ENCODE measurements at places on chromosomes 12 and 14.

GRCh38 chr14:75568791-75569190 lies 9.6 kb upstream of the FLVCR2 start:
- peak; percentile 66 for DNase-seq

GRCh38 chr12:103882861-103883596 lies 42.0 kb upstream of the NT5DC3 start:
- no peak for DNase-seq

DNA sequence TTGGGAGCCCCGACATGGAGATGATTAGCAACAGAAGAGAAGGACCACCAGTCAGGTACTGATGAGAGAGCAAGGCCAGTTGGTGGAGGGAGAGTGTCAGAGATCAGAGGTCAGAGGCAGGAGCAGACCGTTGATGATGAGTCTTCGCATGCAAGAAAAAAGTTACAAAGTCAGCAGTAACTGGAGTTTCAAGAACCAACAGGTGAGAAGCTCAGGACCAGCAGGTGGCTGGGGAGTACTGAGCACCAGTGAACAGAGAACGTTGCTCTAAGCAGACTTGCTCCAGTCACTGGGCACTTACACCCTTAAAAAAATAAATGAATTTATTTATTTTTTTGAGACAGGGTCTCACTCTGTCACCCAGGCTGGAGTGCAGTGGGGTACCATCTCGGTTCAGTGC lies 44.5 kb upstream of the KCNA1 start:
- no peak for DNase-seq

DNA sequence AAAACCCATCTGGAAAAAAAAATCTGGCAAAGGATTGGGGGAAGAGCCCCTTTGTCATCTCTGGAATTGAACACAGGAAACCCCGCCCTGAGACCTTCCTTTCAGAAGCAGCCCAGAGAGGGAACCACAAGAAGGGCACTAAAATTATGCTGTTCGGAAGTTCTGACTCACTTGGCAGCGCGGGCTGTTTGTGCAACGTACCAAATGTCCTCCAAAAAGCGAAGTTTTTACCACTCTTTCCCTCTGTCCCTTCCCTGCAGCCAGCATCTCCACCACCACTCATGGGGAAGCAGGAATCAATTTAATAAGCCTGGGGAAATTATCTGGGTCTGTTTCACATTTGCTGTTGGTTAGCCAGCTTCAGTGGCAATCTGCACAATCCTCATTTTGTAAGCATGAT lies 3.2 kb upstream of the SYNE3 start:
- DNase-seq: peak; percentile 74

GRCh38 chr14:79834868-79835267 lies 376.4 kb downstream of the DIO2 start:
- DNase-seq: no peak

DNA sequence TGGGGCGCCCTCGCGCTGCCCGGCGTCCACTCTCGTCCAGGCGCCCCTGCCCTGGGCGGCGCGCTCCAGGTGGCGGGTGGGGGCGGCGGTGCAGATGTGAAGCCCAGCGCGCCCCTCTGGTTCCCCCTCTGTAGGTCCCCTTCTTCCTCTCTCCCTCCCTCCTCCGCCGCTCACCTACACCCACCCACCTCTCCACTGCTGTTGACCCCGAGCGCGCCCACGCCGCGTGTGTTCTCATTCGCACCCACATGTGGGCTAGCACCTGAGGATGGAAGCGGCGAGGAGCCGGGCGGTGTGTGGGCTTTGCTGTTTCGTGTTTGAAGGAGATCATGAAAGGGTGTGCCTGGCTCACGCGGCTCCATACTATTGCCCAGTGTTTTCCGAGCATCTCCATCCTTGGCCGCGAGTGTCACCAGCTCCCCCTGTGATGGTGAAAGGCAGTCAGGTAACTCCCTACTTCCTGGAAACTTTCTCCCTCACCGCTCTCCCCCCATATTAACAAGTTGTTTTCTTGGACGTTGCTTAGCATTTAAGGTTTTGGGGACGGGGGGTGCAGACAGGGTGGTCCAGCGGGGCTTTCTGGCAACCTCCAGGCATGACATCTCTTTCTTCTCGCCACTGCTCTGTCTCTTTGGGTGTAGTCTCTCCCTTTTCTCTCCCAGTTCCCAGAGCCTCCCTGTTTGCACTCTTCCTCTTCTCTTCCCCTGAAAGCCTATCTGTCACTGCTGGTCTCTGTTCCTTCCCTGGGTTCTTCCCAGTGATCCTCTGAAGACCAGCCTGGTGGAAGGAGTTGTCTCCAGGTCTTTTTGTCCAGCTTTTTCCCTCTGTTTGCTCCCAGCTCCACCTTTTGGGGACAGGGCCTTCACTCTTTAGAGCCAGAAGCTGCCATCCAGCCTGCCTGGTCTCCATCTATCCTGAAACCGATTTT lies 1.6 kb downstream of the CACNA1C start:
- DNase-seq: no peak

GRCh38 chr12:71594214-71594948 lies 69.3 kb downstream of the ZFC3H1 start:
- no peak for DNase-seq

- DNase-seq: no peak
These were observed 215.5 kb downstream of the PIK3C2G start for GRCh38 chr12:18476861-18477260.

DNA sequence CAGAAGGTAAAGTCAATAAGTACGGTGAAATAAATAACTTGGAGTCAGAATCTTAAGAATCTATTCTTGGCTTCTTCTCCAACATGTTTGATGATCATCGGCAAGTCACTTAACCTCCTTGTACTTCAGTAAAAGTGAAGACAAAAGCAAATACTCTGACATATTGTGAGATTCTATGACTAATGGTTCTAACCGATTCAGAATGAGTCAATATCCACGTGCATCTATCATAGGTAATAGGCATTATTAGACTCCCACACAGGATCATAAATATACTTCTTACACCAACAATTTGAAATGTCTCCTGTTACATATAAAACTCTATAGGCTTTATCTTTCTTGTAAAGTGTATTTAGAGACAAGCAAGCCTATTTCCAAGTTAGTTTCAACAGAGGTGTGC lies 144.4 kb upstream of the ATXN7L3B start:
- DNase-seq: no peak

- no peak for DNase-seq
These were observed 230.1 kb downstream of the FOXN3 start for GRCh38 chr14:89186856-89187376.

DNA sequence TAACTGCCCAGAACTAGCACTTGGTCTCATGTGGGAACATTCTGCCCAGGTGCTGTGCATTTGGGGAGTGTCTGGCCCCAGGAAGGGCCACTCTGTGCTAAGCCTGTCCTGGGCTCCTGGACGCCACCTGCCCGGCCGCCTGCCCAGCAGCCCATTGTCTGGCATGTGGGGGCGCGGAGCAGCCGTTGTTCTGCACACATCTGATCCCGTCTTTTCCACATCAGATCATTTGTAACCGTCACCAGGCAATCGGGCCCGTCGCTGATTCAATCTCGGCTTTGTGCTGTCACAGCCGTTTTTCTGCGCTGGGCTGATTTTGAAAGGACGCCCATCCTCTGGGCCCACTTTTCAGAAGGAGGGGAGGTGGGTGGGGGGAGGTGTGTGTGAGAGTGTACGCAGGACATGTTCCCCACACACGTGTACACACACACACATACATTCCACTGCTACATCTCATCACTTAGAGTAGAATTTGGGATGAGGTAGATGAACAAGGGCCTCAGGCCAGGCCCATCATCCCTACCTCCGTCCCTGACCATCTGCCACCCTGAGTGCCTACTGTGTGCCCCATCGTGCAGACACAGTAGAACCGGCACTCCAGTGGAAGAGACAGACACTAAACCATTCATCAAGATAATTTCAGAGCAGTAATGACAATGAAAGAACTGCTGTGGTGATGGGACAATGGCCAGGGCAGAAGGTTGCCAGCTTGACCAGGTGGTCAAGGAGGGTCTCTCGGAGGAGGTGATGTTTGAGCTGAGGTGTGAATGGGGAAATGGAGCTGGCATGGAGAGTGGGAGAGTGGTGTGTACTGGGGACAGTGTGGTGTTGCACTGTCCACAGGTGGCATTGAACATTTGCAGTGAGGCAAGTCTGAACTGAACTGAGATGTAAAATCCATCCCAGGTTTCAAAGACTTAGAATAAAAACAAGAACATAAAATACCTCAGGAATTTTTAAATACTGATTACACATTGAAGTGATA lies 19.0 kb downstream of the FAM222A start:
- DNase-seq: no peak

Data from activated naive CD4-positive, alpha-beta T cell treated with Interleukin-2 at 50 U/mL for 16 hours (primary cell).